ENCODE measurements at places on chromosomes 6 and 20. TPM values are rescaled to one million over a fixed set of nuclear protein-coding genes. Genes with fewer than 3 reads are reported as not detected.

- DNase-seq: no peak
Measured at GRCh38 chr20:10949930-10950783, 276.4 kb upstream of the JAG1 start.

GRCh38 chr20:23583526-23583925 is 15.2 kb upstream of the CST9L start:
- DNase-seq: no peak

DNA sequence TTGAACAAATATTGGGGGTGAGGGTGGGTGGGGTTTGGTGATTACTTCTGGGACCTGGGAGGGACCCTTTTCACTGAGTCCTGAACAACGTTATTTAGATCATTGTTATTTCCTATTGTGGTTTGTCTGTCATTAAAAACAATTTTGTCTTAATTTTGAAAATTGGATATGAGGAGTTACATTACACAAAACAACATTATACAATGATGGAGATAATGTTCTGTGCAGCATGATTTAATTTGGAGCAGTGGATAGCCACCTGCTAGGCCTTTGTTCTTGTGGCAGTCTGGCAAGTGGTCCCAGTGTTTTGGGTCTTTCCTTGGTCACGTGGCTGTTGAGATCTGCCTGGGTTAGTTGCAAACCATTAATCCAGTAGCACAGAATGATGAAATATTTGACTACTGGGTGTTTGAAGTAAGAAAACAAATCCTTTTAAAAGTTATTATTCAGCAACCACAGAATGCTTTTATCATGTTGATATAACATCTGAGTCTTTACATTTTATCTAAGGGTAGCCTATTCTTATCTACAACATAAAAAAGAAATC is 172.8 kb downstream of the CDKAL1 start:
- no peak for DNase-seq

DNA sequence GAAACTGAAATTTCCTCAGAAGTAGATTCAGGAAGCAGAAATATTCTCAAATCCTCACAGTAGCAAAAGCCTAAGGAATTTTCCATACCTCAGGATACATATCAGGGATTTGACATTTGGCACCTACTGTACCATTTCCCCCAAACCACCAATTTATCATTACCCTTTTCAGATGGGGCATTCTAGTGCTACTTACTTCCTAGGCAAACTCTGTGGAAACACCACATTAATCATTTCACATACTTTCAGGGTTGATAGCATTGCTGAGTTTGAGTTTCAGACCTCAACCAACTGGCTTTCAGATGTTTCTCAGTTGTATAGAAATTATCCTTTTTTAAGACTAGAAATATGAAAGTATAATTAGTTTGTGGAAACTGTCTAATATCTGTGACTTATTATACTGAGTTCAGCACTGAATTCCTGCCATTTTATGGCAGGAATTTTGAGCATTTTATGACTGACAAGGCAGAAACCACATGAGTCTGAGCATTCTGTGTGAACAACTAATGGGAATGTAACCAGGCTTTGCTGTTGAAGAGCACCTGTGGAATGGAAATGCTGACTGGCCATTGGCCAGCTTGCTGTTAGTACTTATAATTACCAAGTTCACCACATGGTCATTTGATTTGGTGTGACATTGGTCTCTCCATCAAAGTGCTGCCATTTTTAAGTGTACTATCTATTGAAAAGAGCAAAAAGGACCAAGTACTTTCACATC is 35.1 kb upstream of the IRAK1BP1 start:
- no peak for DNase-seq

The MEP1A gene
- not detected for total RNA-seq

The SLC22A7 gene
- not detected for total RNA-seq

The TMEM217 gene
- 0.94 TPM for total RNA-seq

The RFX6 gene
- not detected for total RNA-seq

The TOX2 gene
- total RNA-seq: 5.1 TPM

Measured in spleen (tissue), 13 donors.